ENCODE measurements at places on chromosomes 3 and 15. TPM values are rescaled to one million over a fixed set of nuclear protein-coding genes. Genes with fewer than 3 reads are reported as not detected.

- DNase-seq: no peak
These were observed 95.2 kb downstream of the SEMA6D start for GRCh38 chr15:47812470-47812999.

DNA sequence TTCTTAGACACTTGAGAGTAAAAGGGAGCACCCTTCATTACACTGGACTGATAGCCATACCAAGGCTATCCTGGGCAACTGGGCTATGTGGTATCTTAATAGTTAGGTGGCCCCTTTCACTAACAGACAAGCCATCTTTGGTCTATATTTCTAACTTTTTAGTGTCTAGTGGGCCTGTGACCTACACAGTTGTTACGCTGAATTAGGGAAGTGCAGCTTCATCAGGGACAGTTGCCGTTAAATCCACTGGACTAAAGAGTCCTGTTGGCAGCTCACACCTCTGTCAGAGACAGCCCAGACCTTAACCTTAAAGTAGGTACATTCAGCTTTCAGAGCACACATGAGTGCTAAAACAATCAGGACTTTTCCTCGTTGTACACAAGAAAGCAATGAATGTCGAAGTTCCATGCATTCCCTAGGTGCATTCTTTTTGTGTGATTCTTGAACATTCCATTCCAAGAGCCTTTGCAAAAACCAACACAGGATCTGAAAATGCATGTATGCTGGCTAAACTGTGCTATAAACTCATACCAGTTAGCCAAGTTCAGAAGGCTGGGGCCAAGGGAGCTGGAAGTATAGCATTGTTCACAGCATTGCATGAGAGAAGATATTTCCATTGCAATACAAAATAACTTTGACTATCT is 230.2 kb upstream of the EIF1B start:
- peak; percentile 47 for DNase-seq

Gene KIF23
- polyA plus RNA-seq: 14.3 TPM

Gene NANOGP8
- polyA plus RNA-seq: not detected
